ENCODE measurements at places on chromosomes 1 and 21.
A peak's percentile ranks its signal among the peaks of the same experiment; 100 is the strongest.

GRCh38 chr1:33943978-33944377 is 80.1 kb downstream of the HMGB4 start:
- DNase-seq, result no peak

GRCh38 chr1:170765712-170766330 is 101.9 kb downstream of the PRRX1 start:
- no peak for DNase-seq

DNA sequence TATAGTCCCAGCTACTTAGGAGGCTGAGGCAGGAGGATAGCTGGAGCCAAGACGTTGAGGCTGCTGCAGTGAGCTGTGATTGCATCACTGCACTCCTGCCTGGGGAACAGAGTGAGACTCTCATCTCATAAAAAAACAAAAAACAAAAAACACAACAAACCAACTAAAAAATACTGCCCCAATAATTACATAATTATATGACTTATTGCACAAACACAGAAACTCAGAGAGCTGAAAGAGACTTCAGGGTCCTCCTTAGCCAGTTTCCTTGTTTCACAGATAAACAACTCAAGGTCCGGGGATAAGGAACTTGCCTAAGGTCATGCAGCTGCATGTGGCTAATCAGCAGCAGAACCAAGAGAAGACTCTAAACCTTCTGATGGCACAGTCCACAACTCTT is 11.9 kb downstream of the EXTL2 start:
- DNase-seq, result no peak

GRCh38 chr1:167059809-167060107 is 30.4 kb downstream of the GPA33 start:
- no peak for DNase-seq

- DNase-seq, result peak; percentile 50
These were observed 2.2 kb upstream of the RHEX start for GRCh38 chr1:206050655-206051235.

- no peak for DNase-seq
These were observed 672.4 kb upstream of the TMPRSS15 start for GRCh38 chr21:19076031-19076430.
